Activated CD4-positive, alpha-beta memory T cell treated with anti-CD3 and anti-CD28 coated beads for 36 hours (primary cell): ENCODE measurements at places on chromosomes 3 and 15. TPM values are rescaled to one million over a fixed set of nuclear protein-coding genes. Genes with fewer than 3 reads are reported as not detected.

DNA sequence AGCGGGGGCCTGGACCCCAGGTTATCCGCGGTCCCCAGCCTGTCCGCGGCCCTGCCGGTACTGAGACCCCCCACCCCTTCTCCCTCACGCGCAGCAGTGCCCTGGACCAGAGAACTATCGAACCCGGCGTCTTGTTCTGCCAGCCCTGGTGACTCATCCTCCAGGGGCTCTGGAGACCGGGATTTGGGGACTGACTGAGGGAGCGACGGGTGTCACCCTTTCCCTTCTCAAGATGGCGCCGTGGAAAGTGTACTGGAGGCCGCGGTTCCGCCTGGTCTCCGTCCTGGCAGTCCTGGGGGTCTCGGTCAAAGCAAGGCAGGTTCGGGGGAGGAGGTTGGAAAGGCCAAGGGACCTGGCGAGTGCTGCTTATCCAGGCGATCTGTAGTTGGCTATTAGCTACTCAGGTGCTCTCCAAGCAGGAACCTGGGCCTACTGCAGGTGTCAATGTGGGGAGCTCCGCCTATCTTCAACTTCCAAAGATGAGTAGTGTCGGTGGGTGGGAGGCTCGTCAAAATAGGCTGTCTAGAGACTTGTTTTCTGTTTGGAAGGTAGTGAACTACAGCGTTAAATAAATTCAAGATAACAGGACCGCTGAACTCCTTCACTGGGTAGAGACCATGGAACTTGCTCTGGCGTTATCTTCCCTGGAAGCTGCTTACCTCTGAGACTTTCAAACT, 790 bp downstream of the RAB5A start:
- H3K27ac ChIP-seq = peak overlapping the region; percentile 99
- peaks cover 15% of the 10 kb centered on the region for H3K36me3 ChIP-seq
- H3K4me1 ChIP-seq = peaks cover 50% of the 10 kb centered on the region
- no peaks in the 10 kb centered on the region for H3K27me3 ChIP-seq
- DNase-seq = peak; percentile 70
- peak overlapping the region; percentile 93 for H3K4me3 ChIP-seq

RLBP1 gene
- total RNA-seq = not detected

DNA sequence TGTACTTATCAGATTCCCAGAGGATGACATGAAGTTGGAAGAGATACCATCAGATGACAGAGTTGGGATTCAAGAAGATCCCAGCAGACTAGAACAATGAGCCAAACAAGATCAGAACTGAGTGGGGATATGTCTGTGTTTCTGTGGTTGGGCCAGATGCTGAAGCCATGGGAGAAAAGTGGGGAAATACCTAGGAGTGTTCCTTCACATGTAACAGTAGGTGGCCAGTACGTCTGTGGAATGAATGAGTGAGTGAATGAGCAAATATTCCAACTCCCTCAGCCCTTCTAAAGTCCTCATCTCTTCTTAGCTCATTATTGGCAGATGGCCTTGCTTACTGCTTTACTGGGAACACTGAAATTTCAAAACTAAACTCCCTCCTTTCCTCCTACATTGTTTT, 32.2 kb upstream of the GREM1 start:
- no peak overlapping the region for H3K27ac ChIP-seq
- H3K27me3 ChIP-seq = no peaks in the 10 kb centered on the region
- no peaks in the 10 kb centered on the region for H3K36me3 ChIP-seq
- no peak for DNase-seq
- no peaks in the 10 kb centered on the region for H3K4me1 ChIP-seq

DNA sequence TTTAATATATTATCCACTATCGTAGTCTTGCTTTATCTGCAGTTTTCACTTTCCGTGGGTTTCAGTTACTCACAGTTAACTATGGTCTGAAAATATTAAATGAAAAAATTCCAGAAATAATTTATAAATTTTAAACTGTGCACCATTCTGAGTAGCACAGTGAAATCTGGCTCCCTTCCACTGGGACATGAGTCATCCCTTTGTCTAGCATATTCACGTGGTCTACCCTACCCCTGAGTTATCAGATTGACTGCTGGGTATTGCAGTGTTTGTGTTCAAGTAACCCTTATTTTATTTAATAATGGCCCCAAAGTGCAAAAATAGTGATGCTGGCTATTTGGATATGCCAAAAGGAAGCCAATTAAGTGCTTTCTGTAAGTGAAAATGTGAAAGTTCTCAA, 539.5 kb upstream of the AGTR1 start:
- H3K4me1 ChIP-seq = no peaks in the 10 kb centered on the region
- H3K27ac ChIP-seq = no peak overlapping the region
- DNase-seq = no peak
- H3K36me3 ChIP-seq = no peaks in the 10 kb centered on the region
- H3K4me3 ChIP-seq = no peak overlapping the region
- H3K27me3 ChIP-seq = no peaks in the 10 kb centered on the region

- no peaks in the 10 kb centered on the region for H3K36me3 ChIP-seq
- no peak overlapping the region for H3K4me3 ChIP-seq
- H3K4me1 ChIP-seq = peaks cover 24% of the 10 kb centered on the region
- H3K27me3 ChIP-seq = no peaks in the 10 kb centered on the region
- H3K27ac ChIP-seq = no peak overlapping the region
- no peak for DNase-seq
Measured at GRCh38 chr15:90161950-90162361, 39.2 kb upstream of the SEMA4B start.

DNA sequence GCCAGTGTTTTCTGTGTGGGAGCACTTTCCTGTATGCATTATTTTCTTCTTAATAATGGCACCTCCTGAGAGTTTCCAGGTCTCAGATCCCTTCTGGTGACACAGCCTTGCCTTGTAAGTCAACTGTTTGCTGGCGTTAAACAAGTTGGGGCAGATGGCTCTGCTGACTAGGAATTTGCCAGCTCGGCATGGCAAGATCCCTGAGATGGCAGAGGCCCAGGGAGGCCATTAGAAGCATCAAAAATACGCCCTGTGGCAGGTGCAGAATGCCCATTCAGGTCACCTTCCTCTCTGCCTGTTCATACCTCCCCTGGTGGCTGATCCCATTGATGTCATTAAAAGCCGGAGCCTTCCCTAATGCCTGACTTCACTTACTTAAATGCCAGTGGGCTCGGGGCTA, 320.9 kb upstream of the CTDSPL start:
- DNase-seq = no peak
- H3K27me3 ChIP-seq = peaks cover 2% of the 10 kb centered on the region
- H3K4me3 ChIP-seq = no peak overlapping the region
- H3K27ac ChIP-seq = no peak overlapping the region
- no peaks in the 10 kb centered on the region for H3K36me3 ChIP-seq

ROPN1 gene
- not detected for total RNA-seq

GRCh38 chr3:120440762-120441161, 10.0 kb downstream of the FSTL1 start:
- no peak overlapping the region for H3K27ac ChIP-seq
- H3K36me3 ChIP-seq = no peaks in the 10 kb centered on the region
- no peak for DNase-seq
- no peaks in the 10 kb centered on the region for H3K4me1 ChIP-seq

GRCh38 chr3:56192001-56192400, 276.3 kb downstream of the ERC2 start:
- H3K27me3 ChIP-seq = peaks cover 1% of the 10 kb centered on the region
- H3K4me1 ChIP-seq = no peaks in the 10 kb centered on the region
- no peak overlapping the region for H3K4me3 ChIP-seq
- no peak overlapping the region for H3K27ac ChIP-seq
